ENCODE measurements at places on chromosomes 2 and 18. TPM values are rescaled to one million over a fixed set of nuclear protein-coding genes. Genes with fewer than 3 reads are reported as not detected.

Gene GPR55
- total RNA-seq, result not detected

Gene SH3RF3
- 5.2 TPM for total RNA-seq

Gene FHL2
- 404 TPM for total RNA-seq

Gene VSNL1
- total RNA-seq, result not detected

Gene SERPINB13
- total RNA-seq, result not detected

Gene CTNNA2
- not detected for total RNA-seq

Gene GPAT2
- total RNA-seq, result 1.0 TPM

Gene DCC
- total RNA-seq, result not detected

Gene MOCOS
- 26.2 TPM for total RNA-seq

DNA sequence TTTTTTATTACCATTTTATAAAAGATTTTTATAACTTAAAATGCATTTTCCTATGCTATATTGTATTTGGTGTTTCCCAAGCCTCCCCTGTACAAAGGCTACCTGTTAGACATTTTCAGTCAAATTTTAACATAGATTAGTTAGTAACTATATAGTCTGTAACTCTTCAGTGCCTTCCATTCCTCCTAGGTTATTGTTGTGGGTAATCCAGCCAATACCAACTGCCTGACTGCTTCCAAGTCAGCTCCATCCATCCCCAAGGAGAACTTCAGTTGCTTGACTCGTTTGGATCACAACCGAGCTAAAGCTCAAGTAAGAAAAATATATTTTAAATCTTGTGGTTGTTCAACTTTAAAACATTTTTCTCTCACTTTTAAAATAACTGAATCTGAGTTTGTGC is 10.2 kb downstream of the MDH1 start:
- H3K4me3 ChIP-seq, result no peak overlapping the region
- no peaks in the 10 kb centered on the region for H3K27me3 ChIP-seq
- DNase-seq, result no peak
- H3K27ac ChIP-seq, result no peak overlapping the region
- peaks cover 56% of the 10 kb centered on the region for H3K36me3 ChIP-seq

GRCh38 chr2:85754313-85755095 is 713 bp downstream of the ATOH8 start:
- peak; percentile 83 for DNase-seq
- no peaks in the 10 kb centered on the region for H3K36me3 ChIP-seq
- peak overlapping the region; percentile 81 for H3K4me3 ChIP-seq
- H3K27ac ChIP-seq, result peak overlapping the region; percentile 79
- peaks cover 43% of the 10 kb centered on the region for H3K4me1 ChIP-seq

DNA sequence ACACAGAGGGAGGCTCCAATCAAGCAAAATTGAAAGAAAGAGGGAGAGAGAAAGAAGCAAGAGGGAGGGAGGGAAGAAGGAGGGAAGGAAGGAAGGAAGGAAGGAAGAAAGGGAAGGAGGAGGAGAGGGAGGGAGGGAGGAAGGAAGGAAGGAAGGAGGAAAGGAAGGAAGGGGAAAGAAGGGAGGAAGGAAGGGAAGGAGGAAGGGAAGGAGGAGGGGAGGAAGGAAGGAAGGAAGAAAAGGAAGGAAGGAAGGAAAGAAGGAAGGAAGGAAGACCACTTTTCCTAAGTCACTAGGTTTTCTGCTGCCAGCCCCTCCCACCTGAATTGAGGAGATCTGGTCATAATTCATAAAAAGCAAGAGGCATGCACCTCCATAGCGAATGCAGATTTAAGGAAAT is 287.0 kb downstream of the SP3 start:
- DNase-seq, result no peak
- no peak overlapping the region for H3K4me3 ChIP-seq
- H3K36me3 ChIP-seq, result no peaks in the 10 kb centered on the region
- no peak overlapping the region for H3K27ac ChIP-seq
- H3K4me1 ChIP-seq, result no peaks in the 10 kb centered on the region
- peaks cover 6% of the 10 kb centered on the region for H3K27me3 ChIP-seq

GRCh38 chr18:70659036-70659925 is 370.4 kb downstream of the SOCS6 start:
- H3K4me3 ChIP-seq, result peak overlapping the region; percentile 51
- no peak overlapping the region for H3K27ac ChIP-seq
- H3K4me1 ChIP-seq, result no peaks in the 10 kb centered on the region
- H3K27me3 ChIP-seq, result no peaks in the 10 kb centered on the region
- H3K36me3 ChIP-seq, result no peaks in the 10 kb centered on the region

GRCh38 chr2:47501374-47502200 is 98.6 kb downstream of the MSH2 start:
- DNase-seq, result peak; percentile 70
- H3K27me3 ChIP-seq, result 0 out of 2 replicates have a peak, but pooled peaks cover 2% of the 10 kb centered on the region
- H3K27ac ChIP-seq, result peak overlapping the region; percentile 51
- peaks cover 13% of the 10 kb centered on the region for H3K4me1 ChIP-seq

DNA sequence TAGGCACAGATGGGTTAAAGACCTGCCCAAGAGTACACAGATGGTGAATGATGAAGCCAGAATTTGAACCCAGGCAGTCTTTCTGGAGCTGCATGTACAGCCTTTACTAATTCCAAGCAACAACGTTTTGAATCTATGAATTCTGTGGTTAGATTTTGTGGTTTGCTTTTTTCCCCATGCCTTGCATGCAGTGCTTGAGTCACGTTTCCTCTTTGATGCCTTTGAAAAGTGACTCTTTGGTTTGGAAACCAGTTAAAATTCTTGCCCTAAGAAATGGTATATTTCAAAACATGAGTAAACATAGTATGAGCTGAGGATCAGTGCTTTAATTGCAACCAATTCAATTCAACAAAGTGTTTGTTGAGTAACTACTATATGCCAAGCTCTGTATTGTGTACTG is 48.2 kb upstream of the PPM1B start:
- no peaks in the 10 kb centered on the region for H3K27me3 ChIP-seq
- no peak overlapping the region for H3K4me3 ChIP-seq
- peak; percentile 95 for DNase-seq
- H3K4me1 ChIP-seq, result peaks cover 13% of the 10 kb centered on the region
- no peaks in the 10 kb centered on the region for H3K36me3 ChIP-seq
- peak overlapping the region; percentile 35 for H3K27ac ChIP-seq

GRCh38 chr2:159471340-159471739 is 145.0 kb downstream of the BAZ2B start:
- no peaks in the 10 kb centered on the region for H3K27me3 ChIP-seq
- no peaks in the 10 kb centered on the region for H3K4me1 ChIP-seq
- no peaks in the 10 kb centered on the region for H3K36me3 ChIP-seq
- DNase-seq, result no peak

GRCh38 chr2:187686416-187687024 is 132.3 kb upstream of the TFPI start:
- H3K36me3 ChIP-seq, result no peaks in the 10 kb centered on the region
- no peak overlapping the region for H3K4me3 ChIP-seq
- DNase-seq, result no peak
- H3K27me3 ChIP-seq, result no peaks in the 10 kb centered on the region

- no peak overlapping the region for H3K4me3 ChIP-seq
- no peak overlapping the region for H3K27ac ChIP-seq
- DNase-seq, result peak; percentile 59
- H3K36me3 ChIP-seq, result no peaks in the 10 kb centered on the region
- H3K4me1 ChIP-seq, result no peaks in the 10 kb centered on the region
Measured at GRCh38 chr2:6896930-6897759, 19.6 kb downstream of the RSAD2 start.

DNA sequence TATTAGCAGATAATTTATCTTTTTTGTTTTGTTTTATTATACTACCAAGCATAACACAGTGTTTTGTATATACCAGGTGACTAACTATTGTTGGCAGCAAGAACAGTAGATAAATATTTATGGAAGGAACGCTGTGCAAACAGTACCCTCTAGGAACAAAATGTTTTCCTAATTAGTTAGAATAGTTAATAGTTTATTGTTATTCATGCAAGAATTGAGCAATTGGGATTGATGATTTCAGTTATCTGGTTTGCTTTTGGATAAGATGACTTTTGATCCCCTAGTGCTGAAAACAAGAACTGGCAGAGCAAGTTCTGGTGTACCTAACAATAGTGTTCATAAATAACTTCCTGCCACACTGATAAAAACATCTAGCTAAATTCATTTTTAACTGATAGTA is 323.3 kb downstream of the TGIF1 start:
- peak; percentile 2 for DNase-seq
- peaks cover 5% of the 10 kb centered on the region for H3K4me1 ChIP-seq
- H3K27ac ChIP-seq, result no peak overlapping the region
- no peaks in the 10 kb centered on the region for H3K36me3 ChIP-seq
- no peaks in the 10 kb centered on the region for H3K27me3 ChIP-seq

GRCh38 chr2:217449444-217449843 is 553.4 kb downstream of the TNS1 start:
- peaks cover 6% of the 10 kb centered on the region for H3K4me1 ChIP-seq
- H3K4me3 ChIP-seq, result no peak overlapping the region
- no peak for DNase-seq

DNA sequence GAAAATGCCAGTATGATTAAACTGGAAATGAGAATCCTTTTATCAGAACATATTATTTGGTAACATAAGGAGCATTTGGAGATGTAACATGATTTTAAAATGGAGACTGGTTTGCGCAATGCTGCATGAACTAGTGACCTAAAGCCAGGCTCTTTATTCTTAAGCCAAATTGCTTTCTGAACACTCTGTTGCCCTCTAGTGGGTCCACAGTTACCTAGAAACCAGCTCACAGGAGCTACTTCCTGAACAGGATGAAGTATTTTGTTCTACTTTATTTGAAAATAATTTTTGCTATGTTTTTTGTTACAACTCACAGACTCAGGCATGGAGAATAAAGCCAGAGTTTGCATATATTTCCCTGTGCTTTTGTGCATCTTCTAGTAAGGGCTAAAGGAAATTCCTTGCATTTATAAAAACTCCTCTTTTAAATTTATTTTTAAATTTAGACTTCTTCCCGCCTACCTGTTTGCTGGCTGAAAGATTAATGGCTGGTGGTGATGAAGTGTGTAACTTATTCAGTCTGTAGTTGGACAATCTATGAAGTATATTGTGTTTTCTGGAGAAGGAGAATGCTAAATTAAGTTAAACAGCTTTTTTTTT is 146.7 kb downstream of the PARD3B start:
- H3K36me3 ChIP-seq, result no peaks in the 10 kb centered on the region
- no peak overlapping the region for H3K27ac ChIP-seq
- peak; percentile 91 for DNase-seq
- H3K27me3 ChIP-seq, result no peaks in the 10 kb centered on the region

DNA sequence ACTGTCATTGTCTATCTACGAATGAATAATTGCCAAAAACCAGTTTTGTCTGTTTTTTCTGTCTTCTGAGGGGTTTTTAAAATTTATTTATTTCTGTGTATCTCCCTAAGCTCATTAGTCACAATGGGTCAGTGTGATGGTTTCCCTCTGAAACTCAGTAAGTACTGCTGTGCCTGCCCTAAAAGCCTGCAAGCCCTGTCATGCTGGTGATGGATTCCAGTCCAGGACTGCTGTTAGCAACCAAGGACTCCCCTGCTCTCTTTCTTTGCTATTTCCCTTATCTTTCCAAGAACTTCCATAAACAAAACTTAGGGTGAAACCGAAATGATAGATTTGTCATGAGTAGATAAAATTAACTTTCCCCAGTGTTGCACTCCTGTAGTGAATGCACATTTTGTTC is 11.8 kb upstream of the DSG2 start:
- H3K27me3 ChIP-seq, result no peaks in the 10 kb centered on the region
- no peak overlapping the region for H3K27ac ChIP-seq
- no peaks in the 10 kb centered on the region for H3K36me3 ChIP-seq
- no peak for DNase-seq

GRCh38 chr2:46917628-46918027 is 2.0 kb upstream of the MCFD2 start:
- no peaks in the 10 kb centered on the region for H3K36me3 ChIP-seq
- no peak overlapping the region for H3K27ac ChIP-seq
- H3K4me1 ChIP-seq, result peaks cover 28% of the 10 kb centered on the region
- H3K4me3 ChIP-seq, result no peak overlapping the region

DNA sequence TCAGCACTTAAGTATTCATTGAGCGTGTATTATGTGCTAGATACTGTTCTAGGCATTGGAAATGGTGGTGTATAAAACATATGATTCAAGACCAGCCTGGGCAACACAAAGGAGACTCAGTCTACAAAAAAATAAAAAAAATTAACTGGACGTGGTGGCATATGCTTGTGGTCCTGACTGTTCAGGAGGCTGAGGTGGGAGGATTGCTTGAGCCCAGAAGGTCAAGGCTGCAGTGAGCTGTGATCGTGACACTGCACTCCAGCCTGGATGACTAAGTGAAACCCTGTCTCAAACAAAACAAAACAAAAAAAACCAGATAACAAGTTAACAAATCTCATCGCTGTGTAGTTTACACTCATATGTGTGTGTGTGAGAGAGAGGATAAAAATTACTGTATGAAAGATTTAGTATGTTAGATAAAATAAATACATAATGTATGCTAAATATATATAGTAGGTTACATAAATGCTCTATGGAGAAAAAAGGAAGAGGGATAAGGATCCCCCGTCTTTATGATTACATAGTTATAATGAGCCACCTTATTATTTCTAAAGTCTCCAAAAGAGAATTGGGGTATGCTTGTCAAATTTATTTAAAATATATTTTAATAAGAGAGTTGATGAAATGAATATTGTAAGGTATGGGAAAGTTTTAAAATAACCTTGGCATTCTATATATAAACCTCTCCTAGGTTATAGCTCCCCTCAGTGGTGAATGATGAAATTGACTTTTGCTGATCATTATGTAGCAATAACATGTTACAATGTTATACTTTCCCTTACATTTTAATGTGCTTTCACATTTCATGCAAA is 69.2 kb downstream of the EHBP1 start:
- H3K27ac ChIP-seq, result peak overlapping the region; percentile 75
- peaks cover 15% of the 10 kb centered on the region for H3K4me1 ChIP-seq
- no peaks in the 10 kb centered on the region for H3K36me3 ChIP-seq
- peak; percentile 72 for DNase-seq

GRCh38 chr2:169047256-169048250 is 16.4 kb upstream of the ABCB11 start:
- no peaks in the 10 kb centered on the region for H3K4me1 ChIP-seq
- no peak overlapping the region for H3K27ac ChIP-seq
- no peak for DNase-seq
- no peaks in the 10 kb centered on the region for H3K36me3 ChIP-seq
- H3K27me3 ChIP-seq, result no peaks in the 10 kb centered on the region

DNA sequence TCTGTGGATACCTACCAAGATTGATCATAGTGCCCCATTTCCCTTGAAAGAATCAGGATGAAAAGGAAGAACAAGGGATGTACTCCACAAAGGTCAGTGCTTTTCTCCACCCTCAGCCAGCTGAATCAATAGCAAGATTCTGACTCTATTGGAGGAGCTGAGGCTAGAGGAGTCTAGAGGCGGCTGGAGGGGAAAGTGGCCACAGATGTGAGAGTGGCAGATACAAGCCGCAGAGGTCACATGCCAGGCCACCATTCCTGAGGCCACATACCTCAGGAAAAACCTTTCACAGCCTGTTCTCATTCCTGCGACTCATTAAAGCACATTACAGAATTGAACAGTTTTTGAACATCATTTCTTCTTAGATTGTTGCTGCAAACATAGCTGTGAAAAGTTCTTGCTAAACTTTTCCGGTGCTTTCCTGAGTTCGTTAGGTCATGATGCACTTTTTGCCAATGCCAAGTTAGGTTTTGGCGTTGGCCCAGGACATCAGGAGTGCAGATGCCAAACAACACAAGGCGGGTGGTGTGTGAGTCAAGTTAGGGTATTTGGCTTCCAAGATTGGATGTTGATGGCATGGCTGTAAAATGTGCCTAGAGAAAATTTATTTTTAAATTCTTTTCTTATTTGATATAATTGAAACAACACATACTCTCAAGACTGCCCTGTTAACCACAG is 160.7 kb upstream of the SP5 start:
- H3K27me3 ChIP-seq, result peaks cover 5% of the 10 kb centered on the region
- no peaks in the 10 kb centered on the region for H3K36me3 ChIP-seq
- peak; percentile 75 for DNase-seq
- peaks cover 10% of the 10 kb centered on the region for H3K4me1 ChIP-seq
- 0 out of 2 replicates have a peak overlapping the region, but pooled peaks have one; percentile 12 for H3K27ac ChIP-seq

GRCh38 chr2:156356014-156356754 is 23.7 kb upstream of the NR4A2 start:
- peak overlapping the region; percentile 85 for H3K27ac ChIP-seq
- H3K36me3 ChIP-seq, result no peaks in the 10 kb centered on the region
- H3K4me1 ChIP-seq, result peaks cover 18% of the 10 kb centered on the region
- peak; percentile 93 for DNase-seq

Measured in GM23248 (cell line).